ENCODE measurements at places on chromosomes 11 and 22.

DNA sequence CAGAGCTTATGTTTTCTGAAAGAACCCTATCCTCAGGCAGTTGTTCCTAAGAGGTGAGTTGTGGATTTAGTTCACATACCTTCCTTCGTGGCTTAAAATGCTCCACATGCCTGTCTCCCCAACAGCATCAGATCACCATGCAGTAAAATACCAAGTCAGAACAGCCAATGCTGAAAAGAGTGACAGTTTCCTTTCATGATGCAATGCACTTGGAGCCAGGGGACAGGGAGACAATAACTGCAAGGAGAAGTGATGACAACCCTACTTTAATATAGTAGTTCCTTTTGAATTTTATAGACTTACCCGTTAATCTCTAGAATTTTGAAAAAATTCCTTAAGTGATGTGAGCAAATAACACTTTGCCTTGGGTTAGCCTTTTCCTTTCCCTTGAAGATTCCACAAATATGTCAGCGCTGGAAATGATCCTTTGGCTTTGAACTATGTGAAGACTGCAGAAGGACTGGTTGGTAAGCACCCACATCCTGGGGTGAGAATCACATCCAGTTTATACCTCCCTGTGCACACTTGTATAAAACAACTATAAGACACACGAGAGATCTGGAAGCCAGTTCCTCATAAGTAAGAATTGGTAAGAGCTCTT lies 71.2 kb downstream of the PIWIL4 start:
- no peaks in the 10 kb centered on the region for H3K36me3 ChIP-seq
- H3K27ac ChIP-seq: no peak overlapping the region
- DNase-seq: no peak
- H3K4me1 ChIP-seq: no peaks in the 10 kb centered on the region
- H3K27me3 ChIP-seq: no peaks in the 10 kb centered on the region

GRCh38 chr11:18798799-18799469 lies 7.3 kb upstream of the PTPN5 start:
- DNase-seq: no peak
- H3K4me1 ChIP-seq: no peaks in the 10 kb centered on the region
- H3K27me3 ChIP-seq: no peaks in the 10 kb centered on the region
- no peak overlapping the region for H3K27ac ChIP-seq

GRCh38 chr11:115848611-115849010 lies 344.4 kb upstream of the CADM1 start:
- H3K4me3 ChIP-seq: no peak overlapping the region
- DNase-seq: no peak
- H3K27me3 ChIP-seq: no peaks in the 10 kb centered on the region
- no peak overlapping the region for H3K27ac ChIP-seq
- H3K4me1 ChIP-seq: no peaks in the 10 kb centered on the region
- H3K36me3 ChIP-seq: no peaks in the 10 kb centered on the region

DNA sequence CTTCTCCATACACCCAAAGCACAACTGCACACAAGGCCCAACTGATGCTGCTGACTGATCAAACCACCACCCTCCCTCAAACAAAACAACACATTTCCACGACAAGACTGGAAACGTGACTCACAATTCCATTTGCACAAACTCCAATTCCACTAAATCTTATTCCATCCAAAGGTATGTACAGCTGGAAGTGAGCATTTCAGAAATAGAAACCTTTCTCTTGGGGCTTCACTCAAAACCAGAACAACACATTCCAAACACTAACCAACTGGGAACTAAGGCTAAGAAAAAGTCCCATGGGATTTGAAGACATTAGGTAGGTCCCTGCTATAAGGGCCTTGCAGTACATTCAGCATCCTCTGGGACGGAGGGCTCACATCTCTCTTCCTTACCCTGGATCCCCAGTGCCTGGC lies 19.6 kb downstream of the MORC2 start:
- DNase-seq: no peak
- H3K27ac ChIP-seq: no peak overlapping the region
- H3K4me3 ChIP-seq: no peak overlapping the region
- no peaks in the 10 kb centered on the region for H3K27me3 ChIP-seq
- no peaks in the 10 kb centered on the region for H3K4me1 ChIP-seq

GRCh38 chr11:34575261-34575660 lies 45.6 kb upstream of the EHF start:
- no peak for DNase-seq
- H3K4me3 ChIP-seq: no peak overlapping the region
- H3K27ac ChIP-seq: no peak overlapping the region
- no peaks in the 10 kb centered on the region for H3K36me3 ChIP-seq
- no peaks in the 10 kb centered on the region for H3K4me1 ChIP-seq

GRCh38 chr11:115379528-115379927 lies 124.7 kb downstream of the CADM1 start:
- H3K4me3 ChIP-seq: no peak overlapping the region
- no peaks in the 10 kb centered on the region for H3K4me1 ChIP-seq
- no peaks in the 10 kb centered on the region for H3K36me3 ChIP-seq
- DNase-seq: no peak

DNA sequence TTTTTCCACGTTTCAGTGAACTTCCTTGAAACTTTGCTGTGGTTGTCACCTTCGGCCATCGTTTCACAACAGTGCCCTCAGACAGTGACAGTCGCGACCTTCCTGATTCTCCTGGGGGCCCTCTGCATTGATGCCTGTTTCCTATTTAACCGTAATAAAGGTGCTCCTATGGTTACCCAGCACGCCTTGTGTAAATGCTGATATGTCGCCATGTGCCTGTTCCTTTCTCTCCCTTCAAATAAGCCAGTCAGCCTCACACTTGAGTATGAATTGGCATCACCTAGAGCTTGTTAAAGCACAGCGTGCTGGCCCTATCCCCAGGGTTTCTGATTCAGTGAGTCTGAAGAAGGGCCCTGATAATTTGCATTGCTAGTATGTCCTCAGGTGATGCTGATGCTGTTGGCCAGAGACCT lies 104.8 kb downstream of the MICAL2 start:
- DNase-seq: no peak
- H3K36me3 ChIP-seq: no peaks in the 10 kb centered on the region
- no peaks in the 10 kb centered on the region for H3K27me3 ChIP-seq
- H3K27ac ChIP-seq: no peak overlapping the region
- H3K4me3 ChIP-seq: no peak overlapping the region
- peaks cover 14% of the 10 kb centered on the region for H3K4me1 ChIP-seq

- H3K27ac ChIP-seq: no peak overlapping the region
- no peaks in the 10 kb centered on the region for H3K36me3 ChIP-seq
- H3K27me3 ChIP-seq: no peaks in the 10 kb centered on the region
- H3K4me1 ChIP-seq: no peaks in the 10 kb centered on the region
Measured at GRCh38 chr11:129315781-129316579, 59.7 kb upstream of the BARX2 start.

DNA sequence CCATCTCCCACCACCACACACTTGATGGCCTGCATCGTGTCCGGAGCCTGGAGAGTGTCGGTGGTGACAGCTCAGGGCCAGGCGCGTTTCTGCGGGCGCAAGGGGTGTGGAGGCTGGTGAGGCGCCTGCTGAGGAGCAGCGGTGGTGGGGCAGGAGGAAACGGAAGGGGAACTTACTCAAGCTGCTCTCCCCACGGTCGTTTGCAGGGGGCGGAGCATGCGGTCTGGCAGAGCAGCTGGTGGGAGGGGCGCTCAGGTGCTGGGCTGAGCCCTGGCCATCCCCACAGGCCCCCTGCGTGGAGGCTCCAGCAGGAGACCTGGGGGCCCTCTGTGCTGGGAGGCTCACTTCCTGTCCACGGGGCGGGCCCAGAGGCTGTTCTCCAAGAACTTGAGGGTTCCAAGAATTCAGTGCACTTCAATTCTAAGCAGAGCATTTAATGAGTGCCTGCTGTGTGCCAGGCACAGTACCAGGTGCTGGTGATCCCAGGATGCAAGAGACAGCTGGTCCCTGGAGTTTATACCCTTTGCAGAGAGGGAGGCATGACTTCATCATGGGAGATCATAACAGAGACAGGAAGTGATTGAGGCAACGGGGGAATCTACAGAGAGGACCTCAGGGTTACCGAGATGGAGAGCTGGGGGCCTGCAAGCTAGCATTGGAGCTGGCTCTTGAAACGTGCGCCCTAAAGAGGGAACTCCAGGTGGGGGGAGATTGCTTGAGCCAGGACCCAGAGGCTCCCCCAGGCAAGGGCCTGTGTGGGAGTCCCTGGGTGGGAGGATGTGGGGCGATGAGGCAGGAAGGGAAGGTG lies at the start of gene RAC2:
RAC2 (minus strand) TSS at position 156 of the 808 bp plus-strand sequence; CDS start at position 35, 121 bp downstream.
- no peaks in the 10 kb centered on the region for H3K4me1 ChIP-seq
- no peak for DNase-seq
- H3K36me3 ChIP-seq: no peaks in the 10 kb centered on the region
- no peak within 1 kb of the TSS for H3K27ac ChIP-seq
- 0 out of 2 replicates have a peak, but pooled peaks cover 6% of the 10 kb centered on the region for H3K27me3 ChIP-seq

DNA sequence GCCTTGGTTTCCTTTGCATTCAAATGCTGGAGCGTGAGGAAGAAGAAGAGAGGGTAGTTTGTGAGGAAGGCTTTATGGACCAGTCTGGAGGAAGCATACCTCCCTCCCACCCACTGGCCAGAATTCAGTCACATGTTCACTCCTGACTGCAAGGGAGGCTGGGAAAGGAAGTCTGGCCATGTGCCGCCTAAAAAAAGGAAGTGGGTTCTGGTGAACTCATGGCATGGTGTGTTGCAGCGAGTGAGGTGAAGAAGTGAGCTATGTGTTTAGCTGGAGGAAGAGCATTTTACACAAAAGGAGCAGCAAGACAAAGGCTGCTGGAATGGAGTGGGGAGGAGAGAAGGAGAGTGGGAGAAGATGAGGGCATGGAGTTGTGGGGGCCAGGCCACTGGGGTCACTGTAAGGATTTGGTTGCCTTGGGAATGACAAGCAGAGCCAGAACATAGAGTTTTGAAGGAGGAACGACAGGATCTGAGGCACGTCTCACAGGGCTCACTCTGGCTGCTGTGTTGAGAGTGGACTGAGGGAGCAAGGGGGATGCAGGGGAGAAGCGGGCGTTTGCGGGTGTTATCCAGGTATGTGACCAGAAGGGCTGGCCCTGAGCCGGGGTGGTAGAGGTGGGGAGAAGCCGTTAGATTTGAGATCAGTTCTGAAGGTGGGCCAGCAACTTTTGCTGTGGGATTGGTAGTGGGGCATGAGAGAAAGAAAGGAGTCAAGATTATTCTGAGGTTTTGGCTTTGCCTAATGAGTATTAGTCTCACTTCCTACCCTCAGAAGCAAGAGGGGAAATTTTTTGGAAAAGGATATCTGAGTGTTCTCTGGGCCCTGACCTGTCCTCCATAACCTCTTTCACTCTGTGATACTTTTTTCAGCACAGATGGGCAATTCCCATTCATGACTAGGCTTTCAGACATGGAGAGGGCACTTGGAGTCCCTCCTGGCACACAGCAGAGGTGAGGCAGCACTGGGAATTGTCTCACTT lies 26.4 kb downstream of the BMAL1 start:
- no peak overlapping the region for H3K4me3 ChIP-seq
- no peak for DNase-seq
- no peak overlapping the region for H3K27ac ChIP-seq
- H3K4me1 ChIP-seq: no peaks in the 10 kb centered on the region
- H3K27me3 ChIP-seq: no peaks in the 10 kb centered on the region

DNA sequence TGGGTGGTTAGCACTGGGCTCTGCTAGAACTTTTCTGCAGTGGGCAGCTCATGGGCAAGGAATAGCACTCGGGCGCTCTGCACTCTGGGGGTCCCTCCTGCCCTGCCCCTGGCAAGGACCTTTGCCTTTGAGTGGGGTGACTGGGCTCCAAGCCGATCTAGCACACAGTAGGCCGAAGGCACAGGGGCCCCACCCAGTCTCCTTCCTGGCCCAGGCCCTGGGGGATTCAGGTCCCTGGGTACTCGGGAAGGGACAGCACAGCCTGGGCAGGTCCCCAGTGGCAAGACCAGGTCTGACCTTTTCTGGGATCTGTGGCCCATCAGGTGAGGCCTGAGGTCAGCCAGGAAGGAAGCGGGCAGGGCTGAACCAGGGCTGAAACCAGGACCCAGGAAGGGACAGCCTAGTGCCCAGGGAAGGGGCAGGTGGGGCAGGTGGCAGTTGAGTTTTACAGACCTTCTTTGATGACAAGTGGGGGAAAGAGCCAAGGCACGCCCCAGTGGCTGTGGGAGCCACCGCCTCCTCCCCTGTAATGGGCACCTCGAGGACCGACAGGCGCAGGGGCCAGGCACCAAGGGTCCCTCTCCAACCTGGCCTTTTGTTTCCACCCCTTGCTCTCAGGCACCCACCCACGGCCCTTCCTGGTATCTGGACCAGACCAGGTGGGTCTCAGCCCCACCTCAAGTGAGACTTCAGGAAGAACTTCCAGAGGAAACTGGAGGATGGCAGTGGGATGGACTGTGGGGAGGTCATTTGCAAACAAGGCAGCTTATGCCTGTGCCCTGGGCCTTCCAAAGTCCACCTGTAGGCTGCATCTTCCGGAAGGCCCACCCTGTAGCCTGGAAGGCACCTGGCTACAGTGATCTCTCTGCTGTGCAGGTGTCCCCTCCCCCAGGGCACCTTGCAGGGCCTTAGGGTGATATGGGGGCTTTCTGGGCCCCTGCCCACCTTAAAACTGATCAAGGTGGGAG lies 883 bp upstream of the AIFM3 start:
- H3K27me3 ChIP-seq: peaks cover 22% of the 10 kb centered on the region
- H3K36me3 ChIP-seq: no peaks in the 10 kb centered on the region
- H3K27ac ChIP-seq: no peak overlapping the region
- no peaks in the 10 kb centered on the region for H3K4me1 ChIP-seq

DNA sequence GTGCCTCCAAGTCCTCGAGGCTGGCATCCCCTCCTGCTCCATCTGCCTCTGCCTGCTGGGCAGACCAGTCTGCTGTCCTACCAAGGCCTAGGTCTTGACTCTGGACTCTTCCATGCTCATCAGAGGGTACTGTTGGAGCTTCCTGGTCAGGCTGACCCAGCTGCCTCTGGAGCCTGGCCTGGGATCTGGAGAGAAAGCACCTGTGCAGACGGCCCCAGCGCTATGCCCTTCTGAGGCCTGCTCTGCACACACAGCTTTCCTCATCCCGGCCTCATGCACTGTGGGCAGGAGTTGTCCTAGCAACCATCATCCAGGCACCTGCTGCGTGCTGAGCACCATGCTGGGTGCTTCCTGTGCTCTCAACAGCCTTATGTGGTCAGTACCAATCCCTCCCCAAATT lies 70.8 kb downstream of the CDKN1C start:
- no peaks in the 10 kb centered on the region for H3K36me3 ChIP-seq
- H3K27me3 ChIP-seq: 0 out of 2 replicates have a peak, but pooled peaks cover 2% of the 10 kb centered on the region
- H3K4me1 ChIP-seq: peaks cover 9% of the 10 kb centered on the region
- H3K4me3 ChIP-seq: no peak overlapping the region
- DNase-seq: no peak

GRCh38 chr11:116981266-116981885 lies 116.9 kb downstream of the SIK3 start:
- no peaks in the 10 kb centered on the region for H3K4me1 ChIP-seq
- H3K4me3 ChIP-seq: no peak overlapping the region
- no peaks in the 10 kb centered on the region for H3K36me3 ChIP-seq

- H3K4me3 ChIP-seq: no peak overlapping the region
- DNase-seq: no peak
- H3K27ac ChIP-seq: no peak overlapping the region
- H3K27me3 ChIP-seq: no peaks in the 10 kb centered on the region
Measured at GRCh38 chr11:129974237-129974636, 28.4 kb downstream of the PRDM10 start.

Measured in SJCRH30 (cell line).